ENCODE measurements at places on chromosomes 4 and X.

- DNase-seq = no peak
These were observed 26.8 kb upstream of the SOD3 start for GRCh38 chr4:24768604-24769003.

DNA sequence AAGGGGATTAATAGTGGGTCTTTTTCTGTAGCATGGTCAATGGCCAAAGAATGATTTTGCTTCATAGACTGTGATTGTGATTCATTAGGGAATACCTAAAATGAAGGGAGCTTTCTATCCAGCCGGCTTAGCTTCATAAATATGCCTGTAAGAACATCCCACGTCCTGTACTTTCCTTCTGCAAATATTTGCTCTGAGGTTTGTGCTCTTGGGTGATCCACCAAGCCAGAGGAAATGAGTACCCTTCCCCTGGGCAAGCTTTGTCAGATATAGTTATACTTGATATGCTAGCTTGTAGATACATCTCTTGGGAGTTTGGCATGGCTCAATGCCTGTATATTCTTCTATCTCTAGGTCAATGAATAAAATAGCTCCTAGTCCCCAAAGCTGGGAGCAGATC lies 28.2 kb upstream of the SPARCL1 start:
- no peak for DNase-seq

GRCh38 chr4:144818136-144818535 lies 172.2 kb downstream of the HHIP start:
- DNase-seq = no peak

DNA sequence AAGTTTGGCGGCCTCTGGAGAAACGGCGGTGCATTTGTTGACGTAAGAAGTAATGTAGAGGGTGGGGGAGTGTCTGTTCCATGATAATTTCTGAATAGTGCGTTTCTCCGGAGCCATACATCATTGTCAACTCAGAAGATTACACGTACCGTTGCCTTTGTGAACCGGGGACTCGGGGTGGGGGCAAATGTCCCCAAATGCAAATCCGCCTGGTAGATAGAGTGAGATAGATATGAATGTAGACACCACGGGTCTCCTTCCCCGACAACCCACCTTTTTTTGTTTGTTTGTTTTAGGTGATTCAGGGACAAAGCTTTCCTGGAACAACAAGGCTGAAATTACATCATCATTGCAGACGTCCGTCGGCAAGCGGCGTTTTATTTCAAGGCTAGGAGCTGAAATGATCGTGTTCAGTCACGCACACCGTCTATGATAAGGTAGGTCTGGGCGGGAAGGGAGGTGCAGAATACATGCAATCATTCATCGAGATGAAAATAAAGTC lies 96.0 kb upstream of the PPP2R3B start:
- DNase-seq = no peak

- DNase-seq = no peak
These were observed 31.9 kb downstream of the JADE1 start for GRCh38 chr4:128841402-128841801.

- DNase-seq = no peak
These were observed 629.0 kb upstream of the ZFP42 start for GRCh38 chr4:187366530-187366929.

- DNase-seq = no peak
These were observed 7.8 kb downstream of the LNX1 start for GRCh38 chr4:53583513-53583912.

- DNase-seq = no peak
These were observed 873.4 kb upstream of the PCDH10 start for GRCh38 chr4:132275583-132276121.

- DNase-seq = no peak
These were observed 40.5 kb downstream of the ATG4A start for GRCh38 chrX:108132034-108132433.

- DNase-seq = no peak
These were observed 200.6 kb downstream of the BCOR start for GRCh38 chrX:39896951-39897740.

DNA sequence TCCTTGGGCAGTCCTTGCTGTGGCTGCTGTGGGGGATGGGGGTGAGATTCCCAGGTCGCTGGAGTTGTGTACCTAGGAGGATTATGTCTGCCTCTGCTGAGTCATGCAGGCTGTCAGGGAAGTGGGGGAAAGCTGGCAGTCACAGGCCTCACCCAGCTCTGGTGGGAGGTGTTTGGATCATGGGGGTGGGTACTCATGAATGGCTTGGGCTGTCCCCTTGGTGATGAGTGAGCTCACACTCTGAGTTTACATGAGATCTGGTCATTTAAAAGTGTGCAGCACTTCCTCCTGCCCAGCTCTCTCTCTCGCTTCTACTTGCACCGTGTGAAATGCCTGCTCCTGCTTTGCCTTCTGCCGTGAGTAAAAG lies 24.6 kb upstream of the PDLIM3 start:
- no peak for DNase-seq

- DNase-seq = peak; percentile 5
These were observed at the start of gene TCEAL4 for GRCh38 chrX:103585411-103586313. Gene TCEAL4 (plus strand): TSS chrX:103585515. CDS start chrX:103586676, 1,161 bp downstream.

- no peak for DNase-seq
These were observed 358.4 kb upstream of the MAGEB16 start for GRCh38 chrX:35439692-35440091.

DNA sequence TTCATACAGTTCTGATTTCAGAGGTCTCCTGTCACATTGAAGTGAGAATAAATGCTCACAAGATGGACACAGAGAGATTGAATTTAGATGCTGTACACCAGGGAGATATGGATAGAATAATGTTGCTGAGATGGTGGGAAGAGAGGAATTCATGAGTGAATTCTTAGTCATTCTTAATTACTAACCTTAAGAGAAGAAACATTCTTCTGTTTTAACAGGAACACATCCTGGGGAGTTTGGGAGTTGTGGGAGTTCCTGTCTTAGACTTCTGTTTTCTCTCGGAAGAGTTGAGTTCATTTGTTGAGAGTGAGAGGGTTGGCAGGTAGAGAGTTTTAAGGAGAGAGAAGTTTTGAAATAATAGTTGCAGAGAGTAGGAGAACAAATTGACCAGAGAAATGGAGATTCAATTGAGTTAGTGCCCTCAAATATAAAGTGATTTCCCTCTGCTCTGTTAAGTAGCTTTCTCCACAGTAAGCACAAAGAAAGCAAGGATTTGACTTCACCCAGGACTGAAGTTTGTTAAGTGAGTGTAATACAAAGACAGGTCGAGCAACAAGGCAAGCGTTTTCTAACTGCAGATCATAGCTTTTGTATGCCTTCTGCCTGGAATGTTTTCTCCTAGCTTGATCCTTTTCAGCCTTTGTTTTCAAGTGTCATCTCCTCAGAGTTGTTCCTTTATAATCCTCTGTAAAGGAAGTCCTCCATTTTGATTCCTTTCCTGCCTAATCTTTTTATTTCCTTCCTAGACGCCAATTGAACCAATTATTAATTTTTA lies 205.9 kb downstream of the RAPGEF2 start:
- DNase-seq = peak; percentile 15
